Cerebellar nuclear complex (tissue), 1 donor: ENCODE measurements at places on chromosomes 13 and 19.

GRCh38 chr13:66344805-66345517 lies 885.2 kb downstream of the PCDH9 start:
- no peak for DNase-seq

GRCh38 chr13:49454388-49455006 lies 10.4 kb downstream of the SETDB2 start:
- no peak for DNase-seq

GRCh38 chr13:93158565-93158964 lies 68.0 kb upstream of the GPC6 start:
- no peak for DNase-seq

DNA sequence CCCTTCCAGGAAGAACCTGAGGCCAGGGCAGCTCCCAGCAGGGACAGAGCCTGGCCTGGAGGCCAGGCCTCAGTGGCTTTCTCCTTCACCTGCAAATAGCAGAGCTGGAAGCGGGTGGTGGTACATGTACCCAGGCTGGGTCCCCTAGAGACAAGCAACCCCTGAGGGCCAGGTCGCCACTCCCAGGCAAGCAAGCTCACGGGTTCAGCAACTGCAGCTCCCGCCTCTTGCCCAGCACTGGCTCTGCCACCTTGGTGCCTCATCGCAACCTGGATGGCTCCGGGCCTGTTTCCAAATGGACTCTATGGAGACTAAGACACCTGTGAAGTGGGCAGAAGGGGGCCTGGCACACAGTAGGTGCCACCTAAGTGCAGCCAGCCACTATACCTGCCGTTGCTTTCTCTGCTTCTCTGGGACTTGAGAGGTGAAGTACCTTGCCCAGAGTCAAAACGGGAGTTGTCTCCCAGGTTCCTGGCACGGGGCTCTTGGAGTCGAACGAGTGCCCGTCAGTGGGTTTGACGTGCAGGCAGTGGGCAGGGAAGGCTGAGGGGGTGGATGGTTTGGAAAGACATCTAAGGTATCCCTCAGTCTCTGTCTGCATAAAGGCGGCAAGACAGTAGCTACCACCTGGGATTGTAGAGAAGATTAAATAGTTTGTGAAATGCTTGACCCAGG lies 2.4 kb upstream of the PLPP2 start:
- no peak for DNase-seq

GRCh38 chr13:95317039-95317989 lies 16.1 kb upstream of the ABCC4 start:
- no peak for DNase-seq
